ENCODE measurements at places on chromosomes 16 and 17.

GRCh38 chr17:8826808-8827435, 27.8 kb upstream of the MFSD6L start:
- peak; percentile 41 for DNase-seq

GRCh38 chr17:31373150-31374093, 18.1 kb upstream of the RAB11FIP4 start:
- DNase-seq, result no peak

GRCh38 chr17:10640475-10640874, 16.6 kb downstream of the MYH3 start:
- no peak for DNase-seq

DNA sequence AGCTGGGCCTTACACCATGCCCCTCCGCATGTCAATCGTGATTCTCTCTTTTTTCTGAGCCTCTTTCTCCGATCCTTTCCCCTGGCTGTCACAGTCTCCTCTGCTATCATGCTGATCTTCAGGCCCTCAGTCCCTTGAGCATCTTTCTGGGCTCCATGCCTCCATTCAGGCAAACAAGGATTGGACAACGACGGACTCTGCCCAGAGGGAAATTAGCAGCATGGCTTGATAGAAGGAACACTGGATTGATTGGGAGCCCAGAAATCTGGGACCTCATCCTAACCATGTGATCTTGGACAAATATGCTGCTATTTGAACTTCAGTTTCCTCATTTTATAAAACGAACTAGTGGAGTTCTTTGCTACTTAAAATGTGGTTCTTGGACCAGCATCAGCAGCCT, 19.6 kb upstream of the PHF12 start:
- DNase-seq, result no peak

- DNase-seq, result no peak
Measured at GRCh38 chr17:40864661-40865390, 2.2 kb downstream of the KRT12 start.

DNA sequence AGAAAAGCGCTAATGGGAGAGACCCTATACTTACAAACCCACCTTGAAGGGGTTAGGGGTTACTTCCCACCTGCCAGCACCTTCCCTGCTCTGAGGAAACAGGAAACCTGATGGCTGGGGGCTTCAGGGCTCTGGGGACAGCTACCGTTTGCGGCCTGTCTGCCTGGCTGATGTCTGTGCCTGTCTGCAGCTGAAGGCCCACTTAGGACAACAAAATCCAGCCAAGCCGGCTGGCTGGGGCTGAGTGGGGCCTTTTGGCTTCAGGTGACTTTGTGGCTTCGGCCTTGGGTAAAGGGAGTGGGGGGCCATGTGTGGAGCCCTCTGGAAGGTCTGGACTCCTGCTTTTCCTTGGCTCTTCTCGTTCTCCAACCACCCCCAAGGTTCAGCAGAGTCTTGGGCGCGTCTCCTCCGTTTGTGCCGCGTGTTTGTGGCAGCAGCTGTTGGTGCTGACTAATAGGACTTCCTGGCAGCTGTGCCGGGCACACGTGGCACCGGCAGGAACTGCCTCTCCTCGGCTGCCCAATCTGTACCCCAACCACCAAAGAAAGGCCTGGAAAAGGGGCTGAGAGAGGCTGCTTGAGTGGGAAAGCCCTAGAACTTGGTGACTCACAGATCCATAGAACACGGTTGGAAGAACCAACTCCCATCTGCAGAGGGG, 186.7 kb downstream of the MSI2 start:
- peak; percentile 75 for DNase-seq

- no peak for DNase-seq
Measured at GRCh38 chr17:2373179-2373578, 27.7 kb downstream of the MNT start.

- no peak for DNase-seq
Measured at GRCh38 chr17:40450175-40450574, 6.9 kb downstream of the IGFBP4 start.

DNA sequence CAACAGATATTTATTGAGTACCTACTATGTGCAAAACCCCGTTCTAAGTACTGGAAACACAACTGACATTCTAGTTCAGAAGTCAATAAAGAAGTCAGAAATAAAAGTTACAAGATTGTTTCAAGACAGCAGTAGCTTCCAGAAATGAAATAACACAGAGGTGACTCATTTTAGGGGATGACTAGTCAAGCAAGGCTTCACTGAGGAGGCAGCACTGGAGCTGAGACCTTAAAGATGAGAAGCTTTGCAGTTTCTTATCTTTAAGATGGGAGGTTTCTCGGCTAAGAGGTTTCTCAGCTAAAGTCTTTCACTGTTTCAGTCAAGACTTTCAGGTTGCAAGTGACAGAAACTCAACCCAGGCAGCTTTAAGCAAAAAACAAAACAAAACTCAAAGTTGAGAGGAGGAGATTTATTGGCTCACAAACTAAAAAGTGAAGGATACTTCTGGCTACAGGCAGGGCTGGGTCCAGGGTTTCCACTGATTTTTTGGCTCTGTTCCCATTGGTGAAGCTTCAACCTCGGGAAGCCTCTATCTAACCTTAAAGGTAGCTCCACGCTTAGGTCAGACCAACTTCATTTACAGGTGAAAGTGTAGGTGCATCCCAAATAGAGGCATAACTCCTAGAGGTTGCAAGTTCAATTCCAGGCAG, 7.4 kb upstream of the MMP2 start:
- DNase-seq, result no peak

DNA sequence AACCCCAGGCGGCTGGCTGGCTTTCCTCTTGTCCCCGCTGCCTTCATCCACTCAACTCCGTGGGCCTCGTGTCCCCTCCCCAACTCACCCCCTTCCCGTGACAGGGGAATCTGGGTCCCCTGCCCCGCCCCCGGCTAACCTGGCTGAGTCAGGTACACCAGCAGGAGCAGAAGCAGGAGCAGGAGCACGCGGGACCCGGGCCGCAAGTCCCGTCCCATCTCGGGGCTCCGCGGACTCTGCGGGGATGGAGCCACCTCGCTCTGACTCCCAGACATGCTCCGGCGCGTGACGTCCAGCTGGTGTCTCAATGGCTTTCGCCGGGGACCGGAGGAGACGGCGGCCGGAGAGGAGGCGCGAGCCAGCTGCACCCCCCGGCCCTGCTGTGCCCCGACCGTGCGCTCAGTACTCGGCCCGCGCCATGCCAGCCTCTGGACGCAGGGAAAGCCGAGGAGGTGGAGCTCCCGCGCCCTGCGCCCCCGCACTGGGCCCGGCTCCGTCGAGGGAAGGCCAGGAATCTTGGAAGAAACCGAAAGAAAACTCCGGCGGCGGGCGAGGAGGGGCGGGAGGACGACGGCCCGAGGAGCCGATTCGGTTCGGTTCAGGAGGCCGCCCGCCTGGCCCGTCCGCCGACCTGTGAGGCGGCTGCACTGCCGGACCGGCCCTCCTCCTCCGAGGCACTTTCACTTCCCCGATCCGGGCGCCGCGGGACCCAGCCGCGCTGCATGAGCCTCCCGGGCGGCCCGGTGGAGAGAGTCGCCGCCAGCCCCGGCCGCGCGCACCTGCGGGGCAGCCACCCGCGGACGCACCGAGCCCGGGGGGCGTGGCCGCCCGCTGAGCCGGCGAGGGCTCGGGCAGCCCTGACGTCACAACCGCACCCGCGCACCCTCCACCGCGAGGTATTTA, at the start of the genes CXCL16 and ZMYND15:
TSS of gene CXCL16 (minus strand) at position 807 of the 903 bp plus-strand sequence. CDS start at position 218, 589 bp downstream.
TSS of gene ZMYND15 (plus strand) at position 712 of the 903 bp plus-strand sequence. CDS start 716 bp downstream, outside the sequence.
- DNase-seq, result peak; percentile 78

All from activated CD8-positive, alpha-beta memory T cell treated with anti-CD3 and anti-CD28 coated beads, Interleukin-2, amount 50 U/mL, for 48 hours (primary cell).